ENCODE measurements at places on chromosomes 5 and 9. TPM values are rescaled to one million over a fixed set of nuclear protein-coding genes. Genes with fewer than 3 reads are reported as not detected.
A peak's percentile ranks its signal among the peaks of the same experiment; 100 is the strongest.

The RGS3 gene
- total RNA-seq: 38.9 TPM

The PTGES gene
- 7.1 TPM for total RNA-seq

The NOL6 gene
- 105 TPM for total RNA-seq

The BAAT gene
- total RNA-seq: 0.04 TPM

The FBP2 gene
- not detected for total RNA-seq

The BARX1 gene
- not detected for total RNA-seq

The CHSY3 gene
- total RNA-seq: 0.78 TPM

GRCh38 chr5:83404182-83404716, 67.3 kb upstream of the VCAN start:
- no peak for DNase-seq

DNA sequence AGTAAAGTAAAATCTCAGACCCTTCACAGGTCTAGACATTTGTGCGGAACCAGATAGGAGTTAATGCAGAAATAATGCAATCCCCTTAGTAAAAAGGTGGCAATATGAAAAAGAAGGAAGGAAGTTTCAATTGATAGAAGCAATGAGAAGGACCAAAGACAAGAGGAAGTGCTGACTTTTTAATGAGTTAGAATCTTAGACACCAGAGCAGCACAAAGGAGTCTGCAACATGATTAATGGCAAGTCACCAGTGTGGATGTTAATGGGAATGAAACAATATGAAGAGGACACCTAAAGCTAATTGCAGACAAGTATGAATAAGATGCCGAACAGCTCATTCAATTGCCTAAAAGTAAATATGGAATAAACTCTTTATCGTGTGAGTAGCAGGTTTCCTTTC, 50.9 kb downstream of the MEGF9 start:
- DNase-seq: no peak

GRCh38 chr9:79377339-79377855, 194.4 kb upstream of the TLE4 start:
- no peak for DNase-seq

DNA sequence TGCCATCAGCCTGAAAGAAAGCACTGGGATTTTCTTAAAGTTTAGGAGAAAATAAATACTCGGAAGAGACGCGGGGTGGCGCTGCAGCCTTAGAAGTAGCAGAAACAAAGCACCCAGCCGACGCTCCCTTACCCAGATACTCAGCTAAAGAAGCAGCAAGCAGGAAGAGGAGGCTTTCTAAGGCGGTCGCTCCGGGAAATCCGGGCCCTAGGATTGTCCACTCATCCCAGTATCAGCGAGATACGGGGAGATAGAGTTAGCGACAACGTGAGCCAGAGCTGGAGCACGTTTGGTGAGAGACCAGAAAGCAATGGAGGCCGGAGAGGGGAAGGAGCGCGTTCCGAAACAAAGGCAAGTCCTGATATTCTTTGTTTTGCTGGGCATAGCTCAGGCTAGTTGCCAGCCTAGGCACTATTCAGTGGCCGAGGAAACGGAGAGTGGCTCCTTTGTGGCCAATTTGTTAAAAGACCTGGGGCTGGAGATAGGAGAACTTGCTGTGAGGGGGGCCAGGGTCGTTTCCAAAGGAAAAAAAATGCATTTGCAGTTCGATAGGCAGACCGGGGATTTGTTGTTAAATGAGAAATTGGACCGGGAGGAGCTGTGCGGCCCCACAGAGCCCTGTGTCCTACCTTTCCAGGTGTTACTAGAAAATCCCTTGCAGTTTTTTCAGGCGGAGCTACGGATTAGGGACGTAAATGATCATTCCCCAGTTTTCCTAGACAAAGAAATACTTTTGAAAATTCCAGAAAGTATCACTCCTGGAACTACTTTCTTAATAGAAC, at the start of gene PCDHB2:
PCDHB2 (plus strand) TSS at position 135 of the 782 bp plus-strand sequence; CDS start at position 311, 176 bp downstream.
- peak; percentile 14 for DNase-seq

DNA sequence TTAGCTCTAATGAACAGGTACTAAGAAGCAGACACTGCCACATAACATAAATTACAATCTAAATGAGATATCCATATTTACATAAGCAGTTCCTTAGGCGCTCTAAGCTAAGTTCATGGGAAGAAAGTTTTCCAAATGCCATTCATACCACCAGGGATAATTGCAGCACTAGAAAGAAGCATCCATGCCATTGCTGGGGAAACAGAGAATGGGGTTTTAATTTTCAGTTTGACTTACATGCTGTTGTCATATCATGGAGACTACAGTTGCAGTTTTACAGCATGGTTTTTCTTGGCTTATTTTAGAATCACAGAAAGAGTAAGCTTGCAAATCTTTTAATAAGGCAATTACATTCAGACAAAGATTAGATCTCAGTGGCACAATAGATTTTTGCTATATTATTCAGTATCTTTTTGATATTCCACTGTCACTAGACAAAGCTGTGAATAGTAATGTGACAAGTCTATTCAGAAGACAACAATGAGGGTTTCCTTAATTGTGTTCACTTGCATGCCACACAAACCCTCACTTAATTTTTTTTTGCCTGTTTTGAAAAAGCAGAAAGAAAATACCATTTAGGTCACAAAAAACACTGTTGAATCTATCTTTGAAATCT, 108.4 kb upstream of the ELAVL2 start:
- no peak for DNase-seq

- no peak for DNase-seq
Observed at GRCh38 chr9:88537761-88538091, 2.7 kb downstream of the NXNL2 start.

- DNase-seq: no peak
Observed at GRCh38 chr5:149775785-149776184, 45.7 kb downstream of the PPARGC1B start.

DNA sequence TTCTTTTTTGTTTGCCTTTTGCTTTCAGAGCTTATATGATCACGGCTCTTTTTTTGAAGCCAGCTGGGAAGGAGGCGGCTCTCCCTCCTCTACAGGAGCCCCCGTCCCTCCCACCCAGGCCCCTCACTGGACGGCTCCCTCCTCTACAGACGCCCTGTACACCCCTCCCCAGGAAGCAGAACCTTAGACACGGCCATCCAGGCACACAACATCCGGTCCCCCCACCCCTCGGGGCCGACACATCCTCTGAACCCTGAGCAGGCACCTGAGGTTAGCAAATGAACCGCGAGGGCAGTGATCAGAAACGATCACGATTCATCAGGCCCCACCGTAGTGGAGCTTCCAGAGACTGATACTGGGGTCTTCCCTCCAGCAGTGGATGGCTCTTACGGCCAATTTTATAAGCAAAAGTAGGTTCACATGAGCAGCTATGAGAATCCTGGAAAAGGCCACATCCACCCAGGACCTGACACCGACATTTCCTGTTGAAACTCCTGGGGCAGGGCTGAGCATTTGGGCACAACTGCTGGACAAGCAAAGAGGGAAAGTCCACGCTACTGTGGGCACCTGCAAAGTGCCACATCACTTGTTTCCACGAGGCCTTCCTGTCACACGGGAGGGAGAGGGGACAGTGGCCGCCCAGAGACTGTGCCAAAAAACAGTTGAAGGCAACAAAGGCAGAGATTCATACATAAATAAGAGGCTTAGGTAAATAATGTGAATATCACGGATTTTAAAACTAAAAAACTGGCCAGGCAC, 78.9 kb downstream of the SEMA4D start:
- no peak for DNase-seq

GRCh38 chr9:95148208-95148520, 169.3 kb downstream of the FANCC start:
- DNase-seq: no peak

DNA sequence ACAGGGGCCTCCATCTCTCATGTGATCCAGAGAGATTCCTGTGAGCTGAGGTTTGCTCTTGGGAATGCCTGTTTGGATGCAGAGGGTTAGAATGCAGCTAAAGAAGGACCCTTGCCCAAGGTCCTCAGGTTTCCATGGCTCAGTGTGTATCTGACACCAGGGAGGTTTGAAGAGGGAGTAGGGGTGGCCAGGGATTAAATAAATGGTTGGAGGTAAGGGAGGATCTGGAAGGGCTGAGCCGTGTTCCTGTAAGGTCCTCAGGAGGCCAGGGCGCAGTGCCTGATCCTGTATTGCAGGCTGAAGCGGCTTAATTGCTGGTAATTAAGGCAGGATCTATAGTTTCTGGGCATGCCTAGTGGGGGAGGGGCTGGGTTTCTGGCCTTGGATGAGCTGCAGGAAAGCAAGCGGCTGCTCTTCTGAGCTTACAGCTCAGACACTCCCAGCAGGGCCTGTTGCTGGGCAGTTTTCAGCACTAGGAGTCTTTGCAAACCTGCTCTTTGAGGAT, 41.5 kb upstream of the MAP1B start:
- no peak for DNase-seq

GRCh38 chr9:74861773-74862474, 25.8 kb downstream of the TRPM6 start:
- DNase-seq: peak; percentile 33

GRCh38 chr5:133888625-133888991, 79.8 kb downstream of the C5orf15 start:
- no peak for DNase-seq

DNA sequence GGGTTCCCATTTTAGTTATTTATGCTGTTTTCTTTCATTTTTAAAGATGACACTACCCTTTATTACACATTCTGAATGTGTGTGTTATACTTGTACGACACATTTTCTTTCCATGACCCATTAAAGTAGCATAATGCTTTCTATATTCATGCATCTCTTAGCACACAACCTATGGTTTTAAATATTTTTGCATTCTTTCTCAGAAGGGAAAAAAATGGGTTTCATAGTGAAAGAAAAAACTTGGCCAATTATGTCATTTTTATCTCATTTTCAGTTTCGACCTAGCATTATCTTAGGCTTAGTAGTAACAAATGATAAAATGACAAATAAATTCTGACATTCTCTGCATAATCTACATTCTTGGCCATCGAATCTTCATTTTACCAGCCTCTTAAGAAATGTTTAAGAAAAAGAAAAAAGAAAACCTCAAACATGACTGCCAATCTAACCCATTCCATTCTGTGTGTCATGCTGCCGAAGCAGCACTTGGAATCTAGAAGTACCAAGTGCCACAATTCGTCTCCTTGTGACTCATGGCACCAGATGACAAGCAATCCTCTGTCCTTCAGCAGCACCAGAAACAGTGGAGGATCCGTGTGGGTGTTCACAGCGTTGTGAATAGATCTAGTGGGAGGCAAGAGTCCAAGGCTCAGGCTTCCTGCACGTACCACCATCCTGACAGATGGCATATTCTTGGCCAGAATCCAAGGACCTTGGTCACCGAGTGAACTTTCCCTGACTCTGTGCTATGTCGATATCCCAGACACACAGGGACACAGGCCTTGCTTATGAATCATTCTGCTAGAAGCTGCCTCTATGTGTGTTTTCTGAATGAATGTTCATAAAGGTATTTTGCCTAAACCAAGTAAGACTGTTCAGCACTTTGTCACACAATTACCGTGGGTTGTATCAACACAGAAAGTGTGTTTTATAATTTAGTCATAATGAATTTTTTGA, 502.7 kb downstream of the NR2F1-AS1 start:
- DNase-seq: peak; percentile 81

GRCh38 chr9:99851500-99851822, 29.8 kb downstream of the NR4A3 start:
- no peak for DNase-seq

- no peak for DNase-seq
Observed at GRCh38 chr9:87513161-87513560, 15.5 kb downstream of the DAPK1 start.

- peak; percentile 90 for DNase-seq
Observed at GRCh38 chr9:129776938-129777768, 24.3 kb upstream of the PTGES start.

Measured in foreskin keratinocyte (primary cell).